ENCODE measurements at places on chromosomes 4 and X.

- no peak overlapping the region for H3K4me3 ChIP-seq
- H3K27ac ChIP-seq, result no peak overlapping the region
- DNase-seq, result peak; percentile 58
- no peaks in the 10 kb centered on the region for H3K36me3 ChIP-seq
Observed at GRCh38 chr4:105859233-105859632, 36.0 kb upstream of the NPNT start.

GRCh38 chrX:140710710-140711109 lies 1.2 kb downstream of the LINC00632 start:
- H3K4me1 ChIP-seq, result peaks cover 3% of the 10 kb centered on the region
- H3K27ac ChIP-seq, result no peak overlapping the region
- no peak for DNase-seq
- peak overlapping the region; percentile 44 for H3K4me3 ChIP-seq

DNA sequence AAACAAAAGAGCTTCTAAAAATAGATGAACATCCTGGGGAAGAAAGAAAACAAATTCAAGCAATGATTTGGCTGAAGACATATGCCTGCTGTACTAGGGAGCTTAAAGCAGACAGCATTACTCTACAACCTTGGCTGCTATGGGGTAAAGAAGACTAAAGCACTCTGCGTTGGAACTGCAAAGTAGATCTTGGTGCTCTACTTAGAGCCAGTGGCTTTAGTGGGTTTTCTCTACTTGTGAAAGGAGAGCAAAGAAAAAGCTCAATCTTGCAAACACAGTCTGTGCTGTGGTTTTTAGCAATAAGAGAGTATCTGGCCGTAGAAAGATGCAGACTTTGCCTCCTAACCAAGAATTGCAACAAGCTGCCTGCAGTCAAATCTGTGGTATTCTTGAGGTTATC lies 334.7 kb upstream of the NDST3 start:
- no peaks in the 10 kb centered on the region for H3K27me3 ChIP-seq
- H3K4me3 ChIP-seq, result no peak overlapping the region
- no peaks in the 10 kb centered on the region for H3K4me1 ChIP-seq
- DNase-seq, result no peak

DNA sequence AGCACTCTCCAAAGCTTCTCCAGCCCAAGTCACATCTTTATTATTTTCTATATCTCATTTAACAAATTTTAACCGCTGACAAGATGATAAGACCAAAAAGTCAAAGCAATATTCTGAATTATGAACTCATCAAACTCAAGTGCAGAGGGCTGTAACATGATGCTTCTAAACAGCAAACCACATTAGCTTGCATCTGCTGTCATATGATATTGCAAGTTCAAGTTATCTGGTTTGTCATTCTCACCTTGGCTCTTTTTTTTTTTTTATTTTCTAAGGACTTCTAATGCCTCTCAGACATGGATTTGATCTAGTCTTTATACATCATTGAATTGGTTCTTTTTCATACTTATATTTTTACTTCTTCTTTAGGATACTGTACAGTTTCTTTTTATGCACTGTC lies 93.4 kb downstream of the SLC10A7 start:
- H3K27me3 ChIP-seq, result no peaks in the 10 kb centered on the region
- H3K36me3 ChIP-seq, result no peaks in the 10 kb centered on the region
- no peak overlapping the region for H3K4me3 ChIP-seq
- no peak overlapping the region for H3K27ac ChIP-seq
- DNase-seq, result no peak
- H3K4me1 ChIP-seq, result no peaks in the 10 kb centered on the region

DNA sequence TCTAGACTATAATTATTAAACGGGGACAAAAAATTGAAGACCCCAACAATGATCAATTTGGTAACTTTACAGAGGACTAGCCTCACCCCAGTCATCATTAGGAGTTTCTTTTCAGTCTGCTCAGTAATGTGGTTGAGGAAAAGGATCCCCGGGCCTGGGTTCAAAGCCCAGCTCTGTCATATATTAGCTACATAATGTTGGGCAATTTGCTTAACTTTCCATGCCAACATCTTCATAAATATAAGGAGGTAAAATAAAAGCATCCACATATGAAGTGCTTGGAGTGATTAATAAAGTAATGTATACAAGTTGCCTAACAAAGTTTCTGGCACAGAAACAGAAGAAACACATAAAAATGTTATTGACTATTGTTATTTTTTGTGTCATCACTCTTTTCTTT lies 53.4 kb upstream of the ANTXR2 start:
- H3K4me1 ChIP-seq, result peaks cover 24% of the 10 kb centered on the region
- H3K36me3 ChIP-seq, result no peaks in the 10 kb centered on the region
- no peak for DNase-seq
- no peak overlapping the region for H3K27ac ChIP-seq
- H3K4me3 ChIP-seq, result no peak overlapping the region

GRCh38 chr4:123750044-123750443 lies 353.4 kb downstream of the SPRY1 start:
- H3K4me3 ChIP-seq, result no peak overlapping the region
- H3K27me3 ChIP-seq, result no peaks in the 10 kb centered on the region
- H3K36me3 ChIP-seq, result no peaks in the 10 kb centered on the region
- no peak overlapping the region for H3K27ac ChIP-seq
- H3K4me1 ChIP-seq, result no peaks in the 10 kb centered on the region

DNA sequence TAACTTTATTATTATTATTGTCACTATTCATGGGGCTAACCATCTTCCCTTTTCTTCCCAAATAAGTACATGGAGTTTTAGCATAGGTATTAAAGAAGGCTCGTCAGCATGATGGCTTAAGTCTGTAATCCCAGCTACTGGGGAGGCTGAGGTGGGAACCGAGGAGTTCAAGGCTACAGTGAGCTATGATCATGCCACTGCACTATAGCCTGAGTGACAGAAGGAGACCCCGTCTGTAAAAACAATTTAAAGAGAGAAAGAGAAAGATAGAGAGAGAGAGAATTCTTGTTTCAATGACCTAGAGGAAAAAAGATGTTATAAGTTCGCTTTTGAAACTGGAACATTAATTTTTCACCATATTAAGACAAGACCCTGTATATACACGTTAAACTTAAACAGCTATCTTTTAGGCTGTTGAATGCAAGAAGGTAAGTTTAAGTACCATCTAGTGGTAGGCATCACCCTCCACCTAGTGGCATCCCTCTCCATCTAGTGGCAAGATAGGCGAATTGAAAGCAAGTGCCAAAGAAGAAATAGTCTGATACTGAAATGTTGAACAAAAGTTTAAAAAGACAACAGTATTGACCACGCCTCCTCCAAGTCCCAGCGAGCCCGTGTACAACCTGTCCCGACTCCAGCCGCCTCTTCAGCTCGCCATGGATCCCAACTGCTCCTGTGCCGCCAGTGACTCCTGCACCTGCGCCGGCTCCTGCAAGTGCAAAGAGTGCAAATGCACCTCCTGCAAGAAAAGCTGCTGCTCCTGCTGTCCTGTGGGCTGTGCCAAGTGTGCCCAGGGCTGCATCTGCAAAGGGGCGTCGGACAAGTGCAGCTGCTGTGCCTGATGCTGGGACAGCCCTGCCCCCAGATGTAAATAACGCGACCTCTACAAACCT lies 26.0 kb upstream of the YTHDC1 start:
- no peaks in the 10 kb centered on the region for H3K36me3 ChIP-seq
- peaks cover 8% of the 10 kb centered on the region for H3K4me1 ChIP-seq
- peak; percentile 41 for DNase-seq
- no peak overlapping the region for H3K4me3 ChIP-seq

GRCh38 chr4:88820698-88821415 lies 123.2 kb upstream of the NAP1L5 start:
- H3K4me1 ChIP-seq, result peaks cover 7% of the 10 kb centered on the region
- no peak overlapping the region for H3K27ac ChIP-seq
- peak overlapping the region; percentile 35 for H3K4me3 ChIP-seq
- no peaks in the 10 kb centered on the region for H3K36me3 ChIP-seq
- H3K27me3 ChIP-seq, result no peaks in the 10 kb centered on the region

DNA sequence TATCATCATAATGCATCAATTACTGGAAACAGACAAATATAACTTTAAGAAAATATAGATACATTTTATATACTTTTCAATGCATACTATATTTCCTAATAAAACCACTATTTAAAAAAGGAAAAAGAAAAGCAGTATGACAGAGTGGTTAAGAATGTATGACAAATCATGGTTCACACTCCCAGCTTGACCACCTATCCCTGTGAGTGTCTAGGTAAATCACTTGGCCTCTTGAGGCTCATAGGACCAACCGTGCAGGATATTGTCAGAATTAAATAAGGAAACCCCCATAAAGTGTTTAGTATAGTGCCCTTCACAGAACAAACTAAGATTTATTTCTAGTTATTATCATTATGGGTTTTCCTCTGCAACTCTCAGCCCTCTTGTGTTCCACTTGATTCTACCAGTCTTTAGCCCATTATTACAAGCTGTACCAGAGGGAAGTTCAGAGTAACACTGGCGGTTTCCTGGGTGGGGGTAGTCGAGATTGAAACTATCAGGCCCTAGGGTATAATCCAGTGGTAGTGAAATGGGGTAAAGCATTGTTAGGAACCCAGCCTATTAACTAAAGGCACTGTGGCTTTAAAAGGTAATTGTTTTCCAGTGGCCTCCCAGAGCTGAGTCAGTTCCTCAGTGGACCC lies 55.5 kb upstream of the PAK3 start:
- H3K36me3 ChIP-seq, result no peaks in the 10 kb centered on the region
- DNase-seq, result peak; percentile 75
- H3K27me3 ChIP-seq, result no peaks in the 10 kb centered on the region
- peak overlapping the region; percentile 33 for H3K4me3 ChIP-seq
- peak overlapping the region; percentile 97 for H3K27ac ChIP-seq
- peaks cover 20% of the 10 kb centered on the region for H3K4me1 ChIP-seq

- H3K4me3 ChIP-seq, result no peak overlapping the region
- no peak for DNase-seq
- no peaks in the 10 kb centered on the region for H3K27me3 ChIP-seq
- H3K36me3 ChIP-seq, result no peaks in the 10 kb centered on the region
Observed at GRCh38 chr4:151251603-151252304, 25.2 kb upstream of the PRSS48 start.

GRCh38 chr4:22987870-22988269 lies 295.1 kb downstream of the GBA3 start:
- H3K36me3 ChIP-seq, result no peaks in the 10 kb centered on the region
- peak; percentile 92 for DNase-seq
- H3K27ac ChIP-seq, result peak overlapping the region; percentile 50
- peaks cover 24% of the 10 kb centered on the region for H3K4me1 ChIP-seq
- H3K4me3 ChIP-seq, result no peak overlapping the region

DNA sequence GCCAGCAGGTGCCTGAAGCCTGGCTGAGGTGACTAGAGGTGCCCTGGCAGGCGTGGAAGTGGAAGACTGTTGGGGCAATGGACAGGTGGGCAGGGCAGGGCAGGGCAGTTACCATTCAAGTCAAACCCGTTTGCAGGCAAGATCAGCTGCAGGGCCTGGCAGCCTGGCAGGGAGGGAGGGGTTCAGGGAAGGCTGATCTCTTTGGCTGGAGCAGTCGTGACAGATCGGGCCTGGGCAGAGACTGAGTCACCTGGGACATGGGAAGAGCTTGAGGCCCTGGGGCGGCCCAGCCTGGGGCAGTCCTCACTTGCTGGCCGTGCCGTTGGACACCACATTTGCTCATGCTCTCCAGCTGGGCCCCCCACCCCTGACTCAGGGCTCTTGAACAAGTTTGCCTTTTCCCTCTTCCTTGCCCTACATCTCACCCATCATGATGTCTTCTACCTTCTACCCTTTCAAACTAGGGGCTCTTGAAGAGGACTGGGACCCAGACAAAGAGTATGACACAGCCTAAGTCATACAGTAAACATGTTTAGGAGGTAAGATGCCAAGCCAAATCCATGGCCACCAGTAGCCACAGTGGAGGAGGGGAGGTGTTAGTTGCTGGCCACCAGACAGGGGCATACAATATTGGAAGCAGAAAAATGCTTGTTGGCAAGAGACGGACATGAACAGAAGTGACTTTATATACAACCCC lies 2.0 kb upstream of the ZNF185 start:
- H3K36me3 ChIP-seq, result no peaks in the 10 kb centered on the region
- no peak for DNase-seq
- H3K27ac ChIP-seq, result no peak overlapping the region
- no peaks in the 10 kb centered on the region for H3K27me3 ChIP-seq

DNA sequence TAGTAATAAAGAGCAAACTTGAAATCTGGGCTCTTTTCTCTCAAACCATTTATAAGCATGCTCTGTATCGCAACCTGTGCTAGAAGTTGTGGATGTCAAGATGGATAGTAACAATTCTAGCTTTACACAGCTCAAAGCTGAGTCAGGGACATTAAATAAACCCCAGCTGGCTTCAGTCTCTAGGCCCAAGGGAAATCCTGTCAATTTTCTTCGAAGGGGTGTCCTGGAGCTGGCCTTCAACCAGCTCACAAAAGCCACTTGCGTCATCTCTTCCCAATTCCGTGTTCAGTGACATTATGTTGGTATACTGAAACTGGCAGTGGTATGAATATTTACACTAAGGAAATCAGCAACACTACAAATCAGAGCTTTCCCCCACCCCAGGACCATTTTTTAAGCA lies 89.8 kb upstream of the PRKG2 start:
- no peak overlapping the region for H3K4me3 ChIP-seq
- no peaks in the 10 kb centered on the region for H3K36me3 ChIP-seq
- H3K27me3 ChIP-seq, result no peaks in the 10 kb centered on the region
- no peak for DNase-seq

DNA sequence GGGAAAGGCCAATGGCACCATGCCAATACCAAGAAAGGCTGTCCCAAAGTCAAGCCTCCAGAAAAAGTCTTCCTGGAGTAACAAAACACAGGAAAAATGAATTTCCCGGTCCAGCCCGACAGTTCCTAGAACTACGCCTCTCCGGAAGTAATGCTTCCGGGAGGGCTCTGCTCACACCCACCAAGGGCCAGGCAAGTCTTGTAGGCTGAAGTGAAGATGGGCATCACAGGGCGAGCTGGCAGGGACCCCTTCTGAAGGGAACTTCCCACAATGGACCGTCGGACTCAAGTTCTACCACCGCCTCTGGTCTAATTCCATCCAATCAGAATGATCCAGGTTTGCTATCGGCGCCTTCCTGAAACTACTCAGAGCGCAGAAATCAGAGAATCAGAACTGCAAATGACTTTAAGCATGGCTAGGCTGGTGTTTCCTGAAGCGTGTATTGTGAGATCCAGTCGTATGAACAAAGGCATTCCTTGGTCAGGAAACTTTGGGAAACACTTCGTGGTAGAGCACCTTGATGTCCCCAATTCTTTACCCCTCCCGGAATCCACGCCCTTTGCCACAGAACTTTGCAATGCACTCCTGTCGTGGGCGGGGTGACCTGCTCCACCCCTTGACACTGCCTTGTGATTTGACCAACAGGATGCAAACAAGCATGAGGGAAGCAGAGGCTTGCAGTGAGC lies 127.8 kb downstream of the BCOR start:
- no peaks in the 10 kb centered on the region for H3K36me3 ChIP-seq
- no peak for DNase-seq
- H3K4me1 ChIP-seq, result peaks cover 13% of the 10 kb centered on the region
- H3K27me3 ChIP-seq, result no peaks in the 10 kb centered on the region

Data from astrocyte (in vitro differentiated cells and primary cell).